ENCODE measurements at places on chromosomes 16 and 17.

DNA sequence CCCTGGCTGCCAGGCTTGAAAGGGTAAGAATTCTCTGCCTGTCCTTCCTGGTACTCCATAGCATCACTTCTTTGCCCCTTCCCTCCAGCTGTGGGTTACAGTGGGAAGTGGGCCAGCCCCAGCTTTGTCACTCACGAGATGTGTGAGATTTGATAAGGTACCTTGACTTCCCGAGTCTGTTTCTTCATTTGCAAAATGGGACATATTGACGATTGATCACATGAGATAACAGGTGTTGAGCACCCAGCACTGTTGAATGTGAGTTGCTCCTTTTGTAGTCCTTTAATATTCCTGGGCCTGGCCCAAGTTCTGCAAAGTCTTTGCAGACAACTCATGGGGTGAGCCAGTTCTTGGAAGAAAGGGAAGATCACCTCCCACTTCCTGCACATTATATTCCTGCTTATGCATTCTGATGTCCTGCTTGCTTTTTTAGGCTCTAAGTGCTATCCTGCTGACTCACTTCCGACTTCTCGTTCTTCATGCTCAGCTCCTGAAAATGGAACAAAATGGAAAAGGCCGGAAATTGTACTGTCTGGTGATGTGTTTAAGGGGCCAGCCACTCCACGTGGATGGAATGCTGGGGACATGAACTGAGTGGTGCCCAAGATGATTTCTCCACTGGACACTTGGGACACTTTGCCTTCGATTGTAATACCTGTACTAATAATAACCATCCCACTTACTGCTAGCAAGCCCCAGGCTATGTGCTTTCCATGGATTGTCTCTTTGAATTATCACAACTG lies 8.3 kb upstream of the NLK start:
- H3K27ac ChIP-seq: no peak overlapping the region
- no peaks in the 10 kb centered on the region for H3K4me1 ChIP-seq
- no peak for DNase-seq
- no peaks in the 10 kb centered on the region for H3K36me3 ChIP-seq
- peaks cover 2% of the 10 kb centered on the region for H3K27me3 ChIP-seq

GRCh38 chr16:55391760-55392375 lies 67.9 kb downstream of the IRX6 start:
- H3K4me3 ChIP-seq: no peak overlapping the region
- H3K27me3 ChIP-seq: no peaks in the 10 kb centered on the region
- no peak for DNase-seq

DNA sequence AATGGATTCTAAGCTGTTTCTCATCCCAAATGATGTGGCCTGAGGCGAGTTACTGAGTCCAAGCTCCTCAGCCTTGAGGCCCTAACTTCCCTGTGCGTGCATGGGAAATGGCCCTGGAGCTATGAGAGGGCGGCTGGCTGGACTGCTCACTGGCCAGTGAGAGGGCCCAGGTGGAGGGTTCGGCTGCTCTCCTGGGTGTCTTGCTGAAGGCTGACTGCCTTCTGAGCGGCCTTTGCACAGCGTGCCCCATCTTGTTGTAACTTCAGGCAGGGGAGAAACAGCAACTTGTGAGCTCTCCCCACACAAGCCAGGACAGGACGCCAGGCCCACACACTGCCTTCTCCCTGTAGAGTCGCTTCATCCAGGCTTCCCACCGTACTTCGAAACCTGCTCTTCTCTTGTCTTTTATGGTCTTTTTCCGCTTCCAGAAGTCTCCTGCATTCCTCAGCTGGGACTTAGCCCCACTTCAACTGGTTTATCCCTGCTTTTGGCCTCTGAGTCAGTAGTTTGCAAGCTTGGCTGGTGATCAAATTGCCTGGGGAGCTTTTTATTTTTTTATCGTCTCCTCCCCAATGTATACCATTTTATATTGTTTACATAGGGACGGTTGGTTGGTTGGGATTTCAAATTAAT lies 13.3 kb downstream of the CDH3 start:
- H3K4me1 ChIP-seq: no peaks in the 10 kb centered on the region
- no peak for DNase-seq
- no peaks in the 10 kb centered on the region for H3K36me3 ChIP-seq
- no peak overlapping the region for H3K27ac ChIP-seq
- H3K27me3 ChIP-seq: no peaks in the 10 kb centered on the region

DNA sequence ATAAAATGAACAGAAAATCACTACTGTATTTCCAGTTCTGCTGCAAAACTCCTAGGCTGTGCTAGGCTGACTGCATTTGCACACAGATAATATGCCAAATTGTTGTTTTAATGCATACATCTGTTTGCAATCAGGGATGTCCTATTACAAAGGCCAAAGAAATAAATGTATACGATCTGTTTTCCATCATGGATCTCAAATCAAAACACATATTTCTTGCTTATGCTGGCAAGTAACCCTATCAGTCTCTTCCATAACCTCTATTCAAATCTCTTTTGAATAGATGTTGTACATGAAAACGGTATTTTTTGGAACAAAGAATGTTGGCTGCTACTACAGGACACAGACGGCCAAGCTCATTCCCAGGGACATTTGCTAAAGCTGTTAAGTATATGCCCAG lies 56.6 kb downstream of the DUSP14 start:
- H3K36me3 ChIP-seq: no peaks in the 10 kb centered on the region
- H3K27me3 ChIP-seq: no peaks in the 10 kb centered on the region
- DNase-seq: no peak
- no peaks in the 10 kb centered on the region for H3K4me1 ChIP-seq
- H3K4me3 ChIP-seq: no peak overlapping the region

- H3K27ac ChIP-seq: no peak overlapping the region
- H3K27me3 ChIP-seq: no peaks in the 10 kb centered on the region
- H3K4me1 ChIP-seq: peaks cover 2% of the 10 kb centered on the region
- DNase-seq: no peak
- H3K36me3 ChIP-seq: no peaks in the 10 kb centered on the region
Observed at GRCh38 chr16:89458551-89458950, 31.8 kb downstream of the ANKRD11 start.

DNA sequence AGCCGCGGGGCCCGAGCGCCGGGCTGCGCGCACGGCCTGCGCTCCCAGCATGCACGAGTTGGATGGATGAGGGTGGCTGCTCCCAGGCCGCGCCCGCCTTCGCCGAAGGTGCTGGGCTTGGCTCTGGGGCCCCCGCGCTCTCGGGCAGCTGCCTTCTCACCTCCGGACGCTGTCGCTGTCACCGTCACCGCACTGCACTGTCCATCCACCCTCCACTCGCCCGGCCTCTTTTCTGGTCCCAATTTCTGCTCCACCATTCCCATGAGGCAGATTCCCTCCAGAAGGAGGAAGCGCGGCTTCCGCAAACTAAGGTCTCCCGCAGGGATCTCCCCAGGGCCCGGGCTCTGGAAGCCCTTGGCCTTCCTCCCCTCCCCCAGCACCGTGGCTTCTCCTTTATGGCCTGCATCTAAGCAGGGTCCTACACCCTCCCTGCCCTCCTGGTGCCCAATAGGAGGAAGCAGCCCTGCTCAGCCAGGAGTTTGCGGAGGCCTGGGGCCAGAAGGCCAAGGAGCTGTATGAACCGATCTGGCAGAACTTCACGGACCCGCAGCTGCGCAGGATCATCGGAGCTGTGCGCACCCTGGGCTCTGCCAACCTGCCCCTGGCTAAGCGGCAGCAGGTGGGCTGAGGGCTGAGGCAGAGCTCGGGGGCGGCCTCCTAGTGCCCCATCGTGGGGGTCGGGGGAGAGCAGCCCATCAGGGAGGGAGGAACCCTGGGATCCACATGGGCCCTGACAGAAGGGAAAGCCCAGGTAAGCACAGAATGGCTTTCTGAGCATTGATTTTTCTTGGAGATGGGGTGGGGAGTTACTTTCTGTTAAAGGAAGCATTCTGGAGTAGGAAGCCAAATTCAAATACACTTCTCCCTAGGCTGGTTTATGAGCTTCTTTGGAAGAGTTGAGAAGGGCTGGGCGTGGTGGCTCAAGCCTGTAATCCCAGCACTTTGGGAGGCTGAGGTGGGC lies 899 bp downstream of the ACE start:
- H3K36me3 ChIP-seq: no peaks in the 10 kb centered on the region
- H3K4me3 ChIP-seq: peak overlapping the region; percentile 29
- H3K27me3 ChIP-seq: no peaks in the 10 kb centered on the region
- DNase-seq: no peak
- H3K4me1 ChIP-seq: peaks cover 6% of the 10 kb centered on the region

DNA sequence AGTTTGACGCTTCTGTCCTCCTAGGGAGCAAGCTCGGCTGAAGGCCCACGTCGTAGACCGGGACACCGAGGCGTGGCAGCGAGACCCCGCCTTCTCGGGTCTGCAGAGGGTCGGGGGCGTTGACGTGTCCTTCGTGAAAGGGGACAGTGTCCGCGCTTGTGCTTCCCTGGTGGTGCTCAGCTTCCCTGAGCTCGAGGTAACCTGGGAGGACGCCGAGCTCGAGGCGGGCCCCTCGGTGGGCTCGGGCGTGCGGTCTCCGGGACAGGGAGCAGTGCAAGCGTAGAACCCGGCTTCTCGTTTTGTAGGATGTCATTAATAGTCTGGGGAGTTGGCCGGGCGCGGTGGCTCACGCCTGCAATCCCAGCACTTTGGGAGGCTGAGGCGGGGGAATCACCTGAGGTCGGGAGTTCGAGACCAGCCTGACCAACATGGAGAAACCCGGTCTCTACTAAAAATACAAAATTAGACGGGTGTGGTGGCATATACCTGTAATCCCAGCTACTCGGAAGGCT lies 715 bp downstream of the ENDOV start:
- peaks cover 2% of the 10 kb centered on the region for H3K27me3 ChIP-seq
- H3K4me3 ChIP-seq: peak overlapping the region; percentile 92
- no peaks in the 10 kb centered on the region for H3K36me3 ChIP-seq
- H3K4me1 ChIP-seq: no peaks in the 10 kb centered on the region

DNA sequence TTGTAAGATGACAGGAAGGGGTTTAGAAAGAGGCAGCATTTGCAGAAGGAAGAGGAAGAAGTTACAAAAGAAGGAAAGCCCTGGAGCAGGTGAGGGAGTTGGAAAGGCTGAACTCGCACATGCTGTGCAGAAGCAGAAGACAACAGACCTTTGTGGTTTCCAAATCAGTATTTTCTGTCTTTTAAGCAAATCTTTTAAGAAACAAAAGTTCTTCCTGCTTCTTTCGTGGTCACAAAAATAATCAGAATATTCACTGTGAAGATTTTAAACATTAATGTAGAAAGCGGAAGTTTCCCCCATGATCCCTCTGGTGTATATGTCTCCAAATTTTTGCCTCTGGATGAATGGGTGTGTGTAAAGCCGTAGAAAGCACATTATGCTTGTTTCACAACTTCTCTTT lies 25.8 kb downstream of the ZNRF1 start:
- H3K4me1 ChIP-seq: no peaks in the 10 kb centered on the region
- no peak overlapping the region for H3K27ac ChIP-seq
- H3K27me3 ChIP-seq: no peaks in the 10 kb centered on the region
- H3K4me3 ChIP-seq: no peak overlapping the region
- H3K36me3 ChIP-seq: no peaks in the 10 kb centered on the region

GRCh38 chr16:88194397-88195268 lies 188.1 kb upstream of the ZNF469 start:
- H3K27ac ChIP-seq: no peak overlapping the region
- DNase-seq: no peak
- no peak overlapping the region for H3K4me3 ChIP-seq
- H3K36me3 ChIP-seq: no peaks in the 10 kb centered on the region
- no peaks in the 10 kb centered on the region for H3K4me1 ChIP-seq

- no peaks in the 10 kb centered on the region for H3K4me1 ChIP-seq
- DNase-seq: no peak
- no peaks in the 10 kb centered on the region for H3K36me3 ChIP-seq
- H3K4me3 ChIP-seq: no peak overlapping the region
- no peak overlapping the region for H3K27ac ChIP-seq
Observed at GRCh38 chr16:22979038-22979437, 165.1 kb downstream of the HS3ST2 start.

DNA sequence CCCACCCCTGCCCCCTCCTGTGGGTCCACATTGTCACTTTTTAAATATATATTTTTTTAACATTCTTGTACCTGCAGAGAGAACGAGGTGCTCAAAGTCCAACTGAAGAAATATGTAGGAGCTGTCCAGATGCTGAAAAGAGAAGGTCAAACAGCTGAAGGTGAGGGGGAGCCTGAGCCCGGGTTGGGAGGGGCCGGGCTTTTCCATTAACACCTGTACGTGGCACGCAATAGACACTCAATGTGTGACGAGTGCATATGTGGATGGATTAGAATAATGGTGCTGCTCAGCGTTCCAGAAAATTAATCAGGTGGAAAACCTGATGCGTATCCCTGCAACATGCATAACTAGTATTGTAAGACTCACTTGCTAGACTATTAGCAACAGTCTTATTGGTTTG lies 223.0 kb downstream of the SNX29 start:
- H3K27ac ChIP-seq: no peak overlapping the region
- H3K27me3 ChIP-seq: no peaks in the 10 kb centered on the region
- no peaks in the 10 kb centered on the region for H3K36me3 ChIP-seq
- no peak for DNase-seq

DNA sequence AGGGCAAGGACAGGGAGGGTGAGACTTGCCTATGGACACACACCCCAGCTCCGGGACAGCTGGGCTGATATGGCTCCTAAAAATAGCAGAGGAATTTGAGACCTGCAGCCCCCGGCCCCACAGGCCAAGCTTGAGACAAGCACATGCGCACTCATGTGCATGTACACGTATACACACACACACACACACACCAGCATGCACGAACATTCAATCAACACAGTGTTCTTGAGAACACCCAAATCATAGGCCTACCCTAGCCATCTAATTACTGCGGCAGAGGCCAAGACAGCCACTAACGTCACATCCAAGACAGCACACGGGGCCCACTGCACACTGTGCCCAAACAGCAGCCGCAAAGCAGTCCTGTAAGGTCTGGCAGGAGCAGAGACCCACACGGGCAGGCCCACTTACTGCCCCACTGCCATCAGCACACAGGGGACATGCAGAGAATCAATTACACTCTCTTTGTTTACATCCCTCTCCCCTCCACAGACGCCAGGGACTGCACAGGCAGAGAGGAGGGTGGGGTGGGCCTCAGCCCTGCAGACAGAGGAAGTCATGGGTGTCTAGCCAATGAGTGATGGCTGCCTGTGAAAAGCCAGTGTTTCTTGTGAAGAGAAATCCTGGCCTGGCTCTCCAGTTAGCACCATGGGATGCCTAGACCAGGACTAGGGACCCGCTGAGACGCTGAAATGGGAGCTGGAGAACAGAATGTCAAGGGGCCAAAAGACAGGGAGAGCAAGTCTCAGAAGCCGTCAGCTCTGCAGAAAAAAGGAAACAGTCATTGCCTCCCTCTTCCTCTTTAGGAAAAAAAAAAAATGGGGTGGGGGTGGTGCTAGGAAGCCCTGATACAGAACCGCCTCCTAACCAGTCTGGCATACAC lies 39.3 kb downstream of the MYO18A start:
- no peaks in the 10 kb centered on the region for H3K27me3 ChIP-seq
- no peak for DNase-seq
- no peak overlapping the region for H3K4me3 ChIP-seq
- H3K4me1 ChIP-seq: peaks cover 15% of the 10 kb centered on the region
- no peak overlapping the region for H3K27ac ChIP-seq
